HL-60 (cell line): ENCODE measurements at places on chromosomes 13 and 19.

GRCh38 chr13:50654331-50654730, 189.2 kb downstream of the DLEU7 start:
- DNase-seq: no peak

DNA sequence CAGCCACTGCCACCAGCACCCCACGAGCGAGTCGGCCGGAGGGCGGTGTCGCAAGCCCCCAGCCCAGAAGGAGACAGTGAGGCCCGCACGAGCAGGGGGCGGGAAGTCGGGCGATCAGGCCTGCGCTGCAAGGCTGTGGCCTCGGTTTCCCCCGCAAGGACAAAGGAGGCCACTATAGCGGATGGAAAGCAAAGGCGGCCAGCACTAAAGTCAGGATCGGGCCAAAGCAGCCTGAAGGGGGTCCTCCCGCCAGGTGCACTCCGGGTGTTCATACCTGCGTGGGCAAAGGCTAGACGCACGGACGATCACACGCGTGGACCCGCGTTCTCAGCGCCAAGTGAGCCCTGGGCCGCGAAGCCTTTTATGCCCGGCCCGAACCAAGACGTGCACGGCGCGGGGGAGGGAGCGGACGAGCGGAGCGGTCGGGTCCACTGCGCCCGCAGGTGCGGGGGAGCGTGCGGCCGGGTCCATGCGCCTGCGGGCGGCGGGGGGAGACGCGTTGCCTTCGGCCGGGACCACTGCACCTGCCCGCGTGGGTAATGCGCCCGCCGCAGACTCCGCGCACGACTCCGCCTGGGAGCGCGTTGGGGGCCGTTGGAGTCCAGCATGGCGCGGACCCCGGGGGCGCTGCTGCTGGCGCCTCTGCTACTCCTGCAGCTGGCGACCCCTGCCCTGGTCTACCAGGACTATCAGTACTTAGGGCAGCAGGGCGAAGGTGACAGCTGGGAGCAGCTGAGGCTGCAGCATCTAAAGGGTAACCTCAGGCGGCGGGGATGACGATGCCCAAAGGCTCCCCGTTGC, at the start of the genes PRDX2 and THSD8:
PRDX2 (minus strand) TSS at position 335 of the 801 bp plus-strand sequence. CDS start 539 bp downstream, outside the sequence.
THSD8 (plus strand) TSS at position 604 of the 801 bp plus-strand sequence; CDS start at position 607, 3 bp downstream.
- DNase-seq: peak; percentile 58

- DNase-seq: no peak
Observed at GRCh38 chr19:5434351-5434917, 20.8 kb upstream of the ZNRF4 start.

DNA sequence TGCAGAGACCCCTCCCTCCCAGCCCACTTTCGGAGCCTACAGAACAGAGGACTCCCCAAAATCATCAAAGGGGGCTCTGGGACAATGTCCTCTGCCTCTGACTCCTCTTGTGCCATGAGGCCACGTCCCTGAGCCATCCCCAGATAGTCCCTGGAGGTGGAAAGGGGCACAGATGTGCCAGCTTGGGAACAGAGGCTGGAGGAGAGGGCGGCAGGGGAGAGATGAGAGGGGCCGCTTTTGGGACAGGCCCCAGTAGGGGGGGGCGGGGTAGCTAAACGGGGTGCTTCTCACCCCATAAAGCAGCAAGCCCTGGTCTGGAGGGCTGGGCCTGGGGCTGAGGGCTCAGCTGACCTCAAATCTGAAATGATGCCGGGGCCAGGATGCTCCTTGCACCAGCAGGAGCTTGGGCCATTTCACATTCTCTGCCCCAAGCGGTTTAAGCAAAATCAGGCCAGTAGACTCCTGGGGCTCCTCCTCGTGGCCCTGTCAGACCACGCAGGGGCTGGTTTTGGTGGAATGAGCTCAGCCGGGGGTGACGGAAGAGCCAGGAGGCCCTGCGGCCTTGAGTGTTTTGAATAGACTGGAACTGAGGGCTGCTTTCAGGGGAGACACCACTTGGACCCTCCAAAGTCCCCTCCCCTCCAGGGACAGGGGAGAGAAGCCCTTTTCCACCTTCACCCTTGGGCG, 27.1 kb downstream of the ONECUT3 start:
- DNase-seq: no peak

GRCh38 chr19:49210901-49211451, 53.4 kb downstream of the TRPM4 start:
- no peak for DNase-seq

- DNase-seq: no peak
Observed at GRCh38 chr13:101346942-101347728, 69.2 kb downstream of the NALCN start.

GRCh38 chr13:53873558-53873957, 844.9 kb downstream of the OLFM4 start:
- no peak for DNase-seq

DNA sequence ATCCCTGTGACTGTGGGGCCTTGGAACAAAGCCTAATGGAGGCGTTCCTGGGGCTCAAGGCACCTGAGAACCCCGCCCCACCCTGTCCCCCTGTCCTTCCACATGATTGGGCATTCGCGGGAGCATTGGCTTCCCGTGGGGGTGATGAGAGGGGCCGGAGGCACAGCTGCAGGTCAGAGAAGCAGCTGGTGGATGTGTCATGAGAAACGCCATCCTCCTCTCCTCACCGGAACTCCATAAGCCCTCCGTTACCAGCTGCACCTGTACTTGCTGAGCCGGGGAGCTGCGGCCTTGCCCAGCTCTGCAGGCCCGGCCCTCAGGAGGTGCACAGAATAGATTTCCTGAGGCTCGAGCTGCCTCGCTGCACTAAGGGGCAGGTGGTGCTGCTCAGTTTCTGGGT, 42.0 kb downstream of the CAPN12 start:
- no peak for DNase-seq

DNA sequence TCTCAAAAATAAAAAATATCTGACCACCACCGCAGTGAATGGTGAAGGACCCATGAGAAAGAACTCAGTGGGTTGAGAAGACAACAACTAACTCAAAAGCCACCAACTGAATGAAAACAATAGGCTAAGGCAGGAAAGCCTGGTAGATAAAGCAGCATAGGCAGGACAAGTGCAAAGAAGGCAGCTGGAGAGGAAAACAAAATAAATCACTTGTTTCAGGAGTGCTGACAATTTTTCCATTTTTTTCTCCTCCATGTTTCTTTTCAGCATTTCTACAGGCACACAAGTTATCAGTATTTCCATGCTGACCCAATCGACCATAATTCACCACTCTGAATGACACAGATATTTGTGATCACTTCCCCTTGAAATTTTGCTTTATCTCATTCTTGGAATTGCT, 597.8 kb downstream of the LIG4 start:
- no peak for DNase-seq

DNA sequence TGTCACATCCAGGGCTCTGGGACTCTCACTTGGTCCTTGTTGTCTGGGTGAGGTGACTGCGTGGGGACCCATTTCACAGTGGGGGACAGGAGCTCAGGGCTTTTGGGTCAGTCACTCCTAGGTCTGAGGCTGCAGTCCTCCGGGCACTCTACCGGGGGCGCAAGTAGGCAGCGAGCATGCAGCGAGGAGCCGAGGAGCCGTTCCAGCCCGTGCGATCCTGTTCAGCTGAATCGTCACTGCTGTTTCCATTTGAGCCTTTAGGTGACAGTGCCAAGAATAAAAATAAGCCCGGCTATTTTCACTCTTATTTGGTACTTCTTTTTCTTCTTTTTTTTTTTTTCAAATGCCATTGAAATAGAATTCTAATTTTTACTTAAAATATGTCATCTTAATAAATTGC, 126.5 kb downstream of the ZNF536 start:
- DNase-seq: no peak

- no peak for DNase-seq
Observed at GRCh38 chr13:103731959-103732358, 665.7 kb upstream of the SLC10A2 start.
